Fibroblast of lung (primary cell): ENCODE measurements at places on chromosomes 3 and 15.

DNA sequence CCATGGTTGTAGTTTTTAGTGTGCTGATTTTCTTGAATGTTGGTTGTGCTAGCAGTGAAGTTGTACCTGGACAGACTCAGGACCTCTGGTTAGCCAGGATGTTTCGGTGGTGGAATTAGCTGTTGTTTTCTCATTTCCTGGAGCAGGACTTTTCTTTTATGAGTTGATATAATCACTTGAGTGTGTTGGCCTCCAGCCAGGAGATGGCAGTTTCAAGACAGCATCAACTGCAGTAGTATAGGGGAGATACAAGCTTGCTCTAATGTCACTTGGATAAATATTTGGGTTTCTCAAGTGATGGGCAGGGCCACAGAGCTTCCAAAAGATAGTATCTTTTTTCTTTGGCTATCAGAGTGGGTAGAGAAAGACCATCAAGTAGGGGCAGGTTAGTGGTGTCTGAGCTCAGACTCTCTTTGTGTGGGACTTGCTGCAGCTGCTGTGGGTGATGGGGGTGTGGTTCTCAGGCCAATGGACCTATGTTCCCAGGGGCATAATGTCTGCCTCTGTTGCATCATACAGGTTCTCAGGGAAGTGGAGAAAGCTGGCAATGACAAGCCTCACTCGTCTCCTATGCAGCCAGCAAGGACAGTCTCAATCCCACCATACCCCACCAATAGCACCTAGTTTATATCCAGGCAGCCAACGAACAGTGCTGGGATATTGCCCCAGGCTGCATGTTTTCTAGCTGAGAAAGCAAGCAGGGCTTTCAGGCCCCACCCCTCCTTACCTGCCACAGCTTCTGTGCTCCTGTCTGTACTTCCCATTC, 14.6 kb upstream of the OR5K2 start:
- DNase-seq, result peak; percentile 0

- no peak for DNase-seq
These were observed 58.5 kb downstream of the TGFBR2 start for GRCh38 chr3:30664884-30665283.

GRCh38 chr3:47813551-47814177, 10.7 kb downstream of the DHX30 start:
- DNase-seq, result no peak

DNA sequence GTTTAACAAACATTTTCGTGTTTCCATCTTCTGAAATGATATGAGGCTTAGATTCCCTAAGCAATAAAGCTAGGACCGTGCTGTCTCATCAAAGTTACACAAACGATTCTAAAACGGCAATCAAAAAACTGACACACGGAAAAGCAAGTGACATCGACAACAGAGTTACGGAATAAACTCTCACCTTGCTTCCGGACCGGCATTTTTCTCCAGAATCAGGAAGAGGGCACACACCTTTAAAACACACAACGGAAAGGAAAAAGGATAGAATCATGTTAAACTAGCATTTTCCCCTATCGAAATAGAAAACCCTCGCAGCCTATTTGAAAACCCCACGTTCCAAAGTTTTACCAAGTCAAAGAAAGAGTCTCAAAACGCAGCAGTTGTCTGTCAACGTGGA, 1.4 kb downstream of the DLG1 start:
- DNase-seq, result no peak

- no peak for DNase-seq
These were observed 75.3 kb downstream of the ZNF609 start for GRCh38 chr15:64535460-64536243.

- DNase-seq, result no peak
These were observed 37.8 kb upstream of the ST3GAL6 start for GRCh38 chr3:98725352-98725751.

GRCh38 chr15:31461375-31461774, 134.7 kb downstream of the KLF13 start:
- DNase-seq, result no peak

DNA sequence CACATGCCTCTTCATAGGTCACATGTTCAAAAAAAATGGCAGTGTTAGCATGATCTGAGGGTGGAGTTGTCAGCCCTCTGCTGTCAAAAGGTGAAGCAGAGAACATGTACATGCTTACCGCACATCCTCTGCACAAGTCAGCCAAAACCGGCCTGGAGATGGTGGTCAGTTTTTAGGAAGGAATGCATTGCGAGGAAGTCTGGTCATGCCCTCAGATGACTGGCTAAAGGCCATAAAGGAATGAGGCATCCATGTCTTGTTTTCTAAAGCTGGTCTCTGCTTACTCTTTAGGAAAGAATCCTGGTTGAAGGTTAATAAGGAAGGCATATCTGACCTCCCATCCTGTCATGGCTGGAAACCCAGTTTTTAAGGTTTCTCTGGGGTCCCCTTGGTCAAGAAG, 292.0 kb upstream of the CCDC54 start:
- DNase-seq, result peak; percentile 88

DNA sequence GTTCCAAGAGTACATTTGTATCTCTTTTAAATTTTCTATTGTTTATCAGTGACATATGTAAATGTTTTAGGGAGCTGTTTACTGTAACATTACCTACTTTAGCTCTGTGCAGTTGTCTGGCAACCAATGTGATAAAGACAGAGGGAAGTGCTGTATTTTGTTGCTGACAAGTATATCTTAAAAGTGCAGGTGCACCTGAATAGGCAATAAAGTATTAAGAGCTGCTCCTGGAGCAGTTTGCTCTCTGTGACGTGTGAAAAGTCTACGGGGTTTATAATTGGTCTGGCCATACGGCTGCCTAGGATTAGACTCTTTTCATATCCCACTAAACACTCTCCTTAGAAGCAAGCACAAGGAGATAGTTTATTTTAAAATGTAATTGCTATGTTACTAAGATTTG, 178.3 kb downstream of the IGF1R start:
- DNase-seq, result no peak

DNA sequence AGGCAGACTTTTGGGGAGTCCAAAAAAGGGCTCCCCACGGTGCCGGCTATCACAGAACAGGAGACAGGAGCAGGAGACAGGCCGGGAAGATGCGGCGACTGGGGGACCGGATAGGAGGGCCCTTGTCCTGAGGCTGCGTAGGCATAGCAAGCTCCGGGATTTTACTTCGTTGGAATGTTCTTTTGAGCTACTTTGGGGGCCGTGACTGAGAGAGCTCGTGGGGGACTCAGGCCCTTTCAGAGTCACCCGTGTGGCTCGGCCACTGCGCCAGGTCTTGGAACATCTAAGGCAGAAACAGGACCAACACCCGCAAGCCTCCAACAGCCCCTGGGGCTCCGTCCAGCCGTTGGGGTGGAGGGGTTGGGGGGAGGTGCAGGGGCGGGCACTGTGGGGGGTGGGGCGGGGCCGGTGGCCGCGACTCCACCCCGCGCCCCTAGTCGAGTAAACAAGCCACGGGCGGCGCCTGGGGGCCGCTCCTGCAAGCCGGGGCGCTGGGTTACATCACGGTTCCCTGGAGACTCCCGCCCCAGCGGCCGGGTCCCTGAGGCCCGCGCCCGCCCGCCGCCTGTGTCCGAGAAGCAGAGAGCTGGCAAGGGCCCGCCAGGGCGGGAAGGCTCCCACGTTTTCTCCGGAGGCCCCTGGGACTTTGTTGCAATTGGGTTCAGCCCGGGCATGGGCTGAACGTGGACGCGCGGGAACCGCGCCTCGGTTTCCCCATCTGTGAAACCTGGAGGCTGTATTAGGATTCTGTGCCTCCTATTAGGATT, 23.3 kb upstream of the C15orf39 start:
- no peak for DNase-seq

GRCh38 chr3:107907996-107908395, 182.8 kb downstream of the CD47 start:
- no peak for DNase-seq

DNA sequence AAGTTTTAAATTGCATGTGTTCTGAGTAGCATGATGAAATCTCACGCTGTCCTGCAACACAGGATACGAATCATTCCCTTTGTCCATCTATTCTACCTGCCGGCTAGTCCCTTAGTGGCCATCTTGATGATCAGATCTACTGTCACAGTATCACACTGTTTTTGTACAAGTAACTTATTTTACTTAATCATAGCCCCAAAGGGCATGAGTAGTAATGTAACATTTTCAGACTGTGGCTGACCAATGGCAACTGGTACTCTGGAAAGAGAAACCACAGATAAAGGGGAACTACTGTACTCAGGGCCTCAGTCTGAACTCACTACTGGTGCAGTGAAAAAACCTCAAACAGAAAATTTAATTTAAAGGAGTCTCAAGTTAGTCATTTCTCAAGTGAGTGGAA, 127.3 kb upstream of the MRPL3 start:
- no peak for DNase-seq

- no peak for DNase-seq
These were observed 65.1 kb upstream of the GUCA1C start for GRCh38 chr3:109018828-109019227.

DNA sequence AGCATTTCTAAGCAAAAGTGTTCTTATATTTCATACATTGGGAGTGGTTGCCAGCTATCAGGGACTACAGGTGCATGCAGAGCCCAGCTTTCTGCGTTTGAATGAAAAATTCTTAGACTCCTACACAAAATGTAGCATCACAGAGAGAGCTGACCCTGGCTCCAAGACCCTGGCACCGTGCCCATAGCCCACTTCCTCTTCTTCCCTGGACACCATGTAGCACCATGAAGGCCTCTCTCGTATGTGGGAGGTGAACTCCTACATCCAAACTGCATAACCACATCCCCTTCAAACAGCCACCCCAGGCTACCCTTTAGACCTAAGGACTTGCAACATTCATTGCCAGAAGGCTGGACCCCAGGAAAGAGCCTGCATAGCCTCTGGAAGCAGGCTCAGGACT, 35.8 kb upstream of the ATOSA start:
- no peak for DNase-seq

DNA sequence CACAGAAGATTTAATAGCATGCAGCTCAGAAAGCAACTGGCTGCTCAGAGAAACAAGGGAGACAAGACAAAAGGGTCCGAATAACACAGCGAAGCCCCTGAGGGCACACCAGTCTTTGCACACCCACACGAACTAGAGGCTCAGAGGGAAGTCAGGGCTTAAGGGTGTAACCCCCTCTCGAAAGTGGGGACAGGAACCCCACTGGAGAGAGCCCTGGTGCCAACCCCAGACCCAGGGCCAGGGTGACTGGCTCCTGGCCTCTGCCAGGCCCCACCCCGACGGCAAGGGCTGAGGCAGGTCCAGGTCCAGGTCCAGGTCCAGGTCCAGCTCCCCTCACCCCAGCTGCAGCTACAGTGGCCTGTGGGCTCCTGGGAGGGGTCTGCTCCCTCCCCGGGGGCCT, 10.5 kb upstream of the PRR23E start:
- no peak for DNase-seq

- no peak for DNase-seq
These were observed 739.0 kb upstream of the CFAP20DC start for GRCh38 chr3:59788801-59789200.
